ENCODE measurements at places on chromosomes 1 and 21.

DNA sequence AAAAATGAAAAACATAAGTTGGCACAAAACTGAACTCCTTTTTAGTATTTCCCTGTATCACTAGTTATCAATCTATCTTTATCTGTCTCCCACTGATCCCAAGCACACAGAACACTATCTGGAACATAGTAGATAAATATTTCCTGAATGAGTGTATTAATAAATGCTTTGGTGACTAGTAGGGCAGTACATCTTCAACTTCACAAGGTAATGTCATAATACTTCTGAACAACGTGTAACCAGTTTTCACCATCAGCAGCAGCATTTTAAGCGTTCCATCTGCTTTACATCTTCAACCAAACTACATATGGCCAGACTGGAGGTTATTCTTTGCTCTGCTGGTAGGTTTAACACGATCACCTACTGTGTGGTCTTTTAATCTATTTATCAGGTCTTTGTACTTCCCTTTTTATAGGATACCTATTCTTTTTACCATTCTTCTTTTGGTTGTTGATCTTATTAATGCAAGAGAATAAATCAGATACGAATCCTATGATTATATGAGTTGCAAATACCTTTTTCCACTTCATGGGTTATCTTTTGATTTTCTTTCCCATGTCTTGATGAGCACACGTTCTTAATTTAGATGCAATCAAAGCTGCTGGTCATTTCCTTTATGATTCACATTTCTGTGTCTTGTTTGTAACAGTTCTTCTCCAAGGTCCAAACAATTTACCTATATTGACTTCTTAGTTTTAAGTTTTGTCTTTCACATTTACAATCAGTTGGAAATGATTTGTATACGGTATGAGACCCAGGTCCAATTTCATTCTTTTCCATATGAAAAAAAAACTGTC is 16.3 kb downstream of the GPBP1L1 start:
- DNase-seq = no peak

DNA sequence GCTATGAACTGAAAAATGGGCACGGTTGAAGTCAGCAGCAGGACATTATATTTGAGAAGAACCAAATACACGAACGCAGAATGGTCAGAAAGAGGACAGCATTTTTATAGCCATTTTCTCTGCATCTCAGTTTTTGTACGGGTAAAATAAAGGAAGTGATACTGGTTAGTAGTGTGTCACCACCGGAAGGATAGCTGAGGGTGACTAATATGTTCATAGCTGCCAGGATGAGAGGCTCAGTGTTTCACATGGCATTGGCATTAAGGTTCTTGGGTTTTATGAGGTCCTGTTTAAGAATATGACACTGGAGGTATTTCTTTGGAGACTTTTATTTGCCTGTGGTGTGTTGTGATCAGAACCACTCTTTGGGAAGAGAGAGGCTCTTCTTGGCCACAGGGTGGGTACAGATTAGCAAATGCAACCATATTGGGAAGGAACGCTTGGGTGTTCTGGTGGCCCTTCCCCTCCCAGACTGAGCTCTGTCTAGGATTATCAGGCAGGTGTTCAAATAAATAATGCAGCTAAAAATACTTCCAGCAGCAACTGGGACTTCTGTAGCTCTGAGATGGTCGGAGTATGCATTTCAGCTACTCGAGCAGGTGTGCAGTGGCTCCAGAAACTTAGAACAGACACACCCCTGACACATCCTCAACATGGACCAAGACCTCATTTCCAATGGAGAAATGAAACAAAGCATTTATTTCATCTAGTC is 158.2 kb downstream of the PBX1 start:
- DNase-seq = no peak

- no peak for DNase-seq
Measured at GRCh38 chr1:29502911-29503840, 266.9 kb downstream of the PTPRU start.

DNA sequence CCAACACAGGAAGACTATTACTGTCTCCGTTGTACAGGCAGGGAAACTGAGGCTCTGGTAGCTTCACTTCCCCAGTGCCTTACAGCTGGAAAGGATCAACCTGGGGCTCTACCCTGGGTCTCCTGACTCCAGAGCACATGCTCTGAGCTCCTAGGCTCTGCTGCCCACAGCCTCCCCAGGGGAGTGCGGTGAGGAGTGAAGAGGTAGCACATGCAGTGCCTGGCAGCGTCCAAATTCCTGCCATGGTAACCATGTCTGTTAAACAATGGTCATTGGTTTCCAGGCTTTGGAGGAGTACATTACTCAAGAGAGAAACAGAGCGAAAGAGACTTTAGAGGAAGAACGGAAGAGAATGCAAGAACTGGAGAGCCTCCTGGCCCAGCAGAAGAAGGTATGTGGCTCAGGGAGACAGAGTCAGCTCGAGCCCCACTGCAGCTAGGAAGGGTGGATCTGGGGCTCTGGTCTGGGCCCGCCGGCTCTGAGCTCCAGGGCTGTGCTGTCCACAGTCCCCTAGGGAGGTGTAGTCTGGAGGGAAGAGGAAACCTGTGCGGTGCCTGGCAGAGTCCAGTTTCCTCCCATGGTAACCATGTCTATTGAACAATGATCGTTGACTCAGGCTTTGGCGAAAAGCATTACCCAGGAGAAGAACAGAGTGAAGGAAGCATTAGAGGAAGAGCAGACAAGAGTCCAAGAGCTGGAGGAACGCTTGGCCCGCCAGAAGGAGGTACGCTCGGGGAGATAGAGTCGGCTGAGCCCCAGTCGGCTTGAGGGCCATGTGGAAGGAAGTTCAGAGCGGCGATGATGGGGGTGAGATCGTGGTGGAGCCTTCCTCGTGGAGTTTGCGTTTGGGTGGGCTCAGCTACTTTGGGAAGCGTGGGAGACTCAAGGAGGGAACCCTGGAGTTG is 64.6 kb upstream of the EFHD2 start:
- no peak for DNase-seq

DNA sequence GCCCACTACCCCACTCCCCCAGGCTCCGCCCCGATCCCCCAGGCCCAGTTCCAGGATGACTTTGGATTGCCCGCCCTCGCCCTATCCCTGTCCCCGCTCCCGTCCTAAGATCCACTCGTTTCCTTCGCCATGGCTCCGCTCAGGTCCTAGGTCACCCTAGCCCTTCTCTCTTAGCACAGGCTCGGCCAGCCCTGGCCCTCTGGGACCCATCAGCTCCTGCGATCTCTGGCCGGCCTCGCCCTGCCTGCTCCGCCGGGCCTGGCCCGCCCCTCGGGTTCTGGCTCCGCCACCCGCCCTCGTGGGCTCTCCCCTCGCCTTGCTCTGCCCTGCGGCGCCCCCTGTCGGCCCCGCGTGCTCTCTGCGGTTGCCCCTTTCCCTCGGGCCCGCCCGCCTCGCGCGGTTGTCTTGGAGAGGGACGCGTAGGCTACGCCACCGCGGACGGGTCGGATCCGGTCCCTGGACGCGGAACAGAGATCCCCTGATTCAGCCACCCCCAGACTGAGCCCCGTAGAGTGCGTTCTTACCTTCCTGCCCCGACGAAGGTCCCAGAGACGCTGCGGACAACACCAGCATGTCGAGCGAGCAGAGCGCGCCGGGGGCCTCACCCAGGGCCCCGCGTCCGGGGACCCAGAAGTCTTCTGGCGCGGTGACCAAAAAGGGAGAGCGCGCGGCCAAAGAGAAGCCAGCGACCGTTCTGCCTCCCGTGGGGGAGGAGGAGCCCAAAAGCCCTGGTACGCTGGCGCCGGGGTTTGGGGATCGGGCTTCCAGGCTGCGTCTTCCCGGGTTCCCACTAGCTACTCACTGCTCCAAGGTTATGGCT is at the start of gene LRRC71:
LRRC71 (plus strand) TSS at position 400 of the 820 bp plus-strand sequence; CDS start at position 572, 172 bp downstream.
- DNase-seq = peak; percentile 48

- no peak for DNase-seq
Measured at GRCh38 chr21:44927259-44927586, 6.5 kb upstream of the ITGB2 start.

DNA sequence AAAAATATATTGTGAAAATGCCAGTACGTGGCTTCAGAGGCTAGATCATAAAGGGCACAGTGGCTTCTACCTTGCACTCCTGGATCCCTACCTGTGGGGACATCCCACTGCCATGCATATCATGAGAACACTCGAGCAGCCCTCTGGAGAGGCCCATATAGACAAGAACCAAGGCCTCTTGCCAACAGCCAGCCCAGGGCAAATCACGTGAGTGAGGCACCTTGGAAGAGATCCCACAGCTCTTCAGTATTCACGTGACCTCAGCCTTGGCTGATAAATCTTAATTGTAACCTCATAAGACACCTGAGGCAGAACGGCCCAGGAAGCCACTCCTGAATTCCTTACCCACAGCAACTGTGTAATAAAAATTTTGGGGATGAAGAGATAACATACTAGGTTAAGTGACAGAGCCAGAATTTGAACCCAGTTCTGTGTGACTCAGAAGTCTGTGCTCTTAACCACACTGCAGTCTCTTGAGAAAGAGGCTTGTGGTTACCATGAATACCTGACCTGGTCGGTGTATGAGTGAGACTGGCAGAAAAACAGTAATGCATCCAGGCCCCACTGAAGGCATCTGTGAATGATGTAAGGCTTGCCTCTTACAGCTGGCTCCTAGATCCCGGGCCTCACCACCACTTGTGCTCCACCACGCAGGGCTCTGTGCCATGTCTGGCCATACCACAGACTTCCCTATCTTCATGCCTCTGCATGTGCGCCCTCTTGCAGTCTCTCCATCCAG is 6.9 kb upstream of the A3GALT2 start:
- no peak for DNase-seq

DNA sequence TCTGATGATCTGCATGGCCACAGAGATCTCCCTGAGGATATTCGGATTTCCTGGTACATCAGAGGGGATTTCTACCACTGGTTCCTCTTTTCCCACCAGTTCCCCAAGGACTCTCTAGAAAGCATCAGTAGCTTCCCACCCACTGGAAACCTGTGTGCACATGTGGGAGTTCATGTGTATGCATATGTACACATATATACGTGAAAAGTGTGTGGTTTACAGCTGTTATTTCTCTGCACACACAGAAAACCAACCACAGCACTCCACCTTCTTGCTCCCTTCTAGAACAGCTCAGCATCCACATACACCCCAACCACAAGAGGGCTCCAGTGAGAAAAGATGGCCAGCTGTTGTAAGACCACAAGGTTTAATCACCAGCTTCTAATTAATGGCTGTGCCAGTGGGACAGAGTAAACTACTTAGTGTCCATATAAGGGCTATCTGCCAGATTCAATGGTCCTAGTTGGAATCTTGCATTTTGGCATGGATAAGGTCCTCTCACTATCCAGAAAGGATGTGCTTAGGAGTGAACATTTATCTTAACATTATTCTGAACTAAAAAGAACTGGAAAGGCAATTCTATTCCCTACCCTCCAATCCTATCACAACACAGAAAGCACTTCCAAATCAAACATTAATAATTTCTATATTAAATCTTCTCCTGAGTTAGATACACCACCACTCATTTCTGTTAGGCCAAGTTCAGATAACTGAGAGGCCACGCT is 24.1 kb downstream of the GPR3 start:
- DNase-seq = no peak

DNA sequence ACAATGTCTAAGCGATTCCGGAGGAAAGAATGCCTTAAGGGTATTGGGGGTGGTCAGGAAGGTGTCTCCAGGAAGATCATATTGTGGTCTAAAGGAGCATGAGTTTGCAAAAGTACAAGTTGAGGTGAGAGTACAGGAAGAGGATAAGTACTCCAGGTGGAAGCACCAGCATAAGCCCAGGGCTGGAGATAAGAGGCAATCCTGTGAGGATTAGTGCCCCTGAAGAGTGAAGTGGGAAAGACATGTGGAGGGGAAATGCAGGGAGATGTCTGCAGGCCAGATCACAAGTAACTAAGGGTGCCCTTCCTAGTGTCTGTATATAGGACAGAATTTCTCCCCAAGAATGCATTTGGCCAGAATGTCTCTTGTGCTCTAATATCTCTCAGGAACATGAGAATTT is 188.3 kb upstream of the DPT start:
- no peak for DNase-seq

DNA sequence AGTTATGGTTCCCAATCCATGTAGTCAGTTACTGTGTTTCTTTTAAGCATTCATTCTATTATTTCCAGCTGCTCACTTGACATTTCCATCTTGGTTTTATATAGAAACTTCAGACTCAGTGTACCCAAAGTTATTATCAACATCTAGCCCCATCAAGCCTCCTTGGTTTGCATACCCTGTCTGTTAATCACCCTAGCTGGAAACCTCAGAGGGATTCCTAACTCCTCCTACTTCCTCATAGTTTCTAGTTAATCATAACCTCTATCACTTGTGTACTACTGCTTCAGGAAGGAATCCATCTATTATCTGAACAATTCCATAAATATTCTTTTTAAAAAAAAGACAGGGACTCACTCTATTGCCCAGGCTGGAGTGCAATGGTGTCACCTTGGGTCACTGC is 293.3 kb downstream of the SDCCAG8 start:
- no peak for DNase-seq

DNA sequence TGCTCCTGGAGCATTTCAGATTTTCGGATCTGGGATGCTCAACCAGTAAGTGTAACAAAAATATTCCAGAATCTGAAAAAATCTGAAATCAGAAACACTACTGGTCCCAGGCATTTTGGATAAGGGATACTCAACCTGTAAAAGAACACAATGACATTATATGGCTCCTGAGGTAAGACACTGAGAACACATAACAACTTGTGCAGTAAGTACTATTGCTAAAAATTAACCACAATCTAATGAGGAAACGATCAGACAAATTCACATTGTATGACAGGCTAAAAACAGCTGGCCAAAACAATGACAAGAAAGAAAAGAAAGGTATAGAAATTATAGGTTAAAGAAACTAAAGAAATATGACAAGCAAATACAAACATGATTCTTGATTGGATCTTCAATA is 54.9 kb downstream of the LTN1 start:
- no peak for DNase-seq

GRCh38 chr1:56816264-56816663 is 2.9 kb downstream of the FYB2 start:
- no peak for DNase-seq

DNA sequence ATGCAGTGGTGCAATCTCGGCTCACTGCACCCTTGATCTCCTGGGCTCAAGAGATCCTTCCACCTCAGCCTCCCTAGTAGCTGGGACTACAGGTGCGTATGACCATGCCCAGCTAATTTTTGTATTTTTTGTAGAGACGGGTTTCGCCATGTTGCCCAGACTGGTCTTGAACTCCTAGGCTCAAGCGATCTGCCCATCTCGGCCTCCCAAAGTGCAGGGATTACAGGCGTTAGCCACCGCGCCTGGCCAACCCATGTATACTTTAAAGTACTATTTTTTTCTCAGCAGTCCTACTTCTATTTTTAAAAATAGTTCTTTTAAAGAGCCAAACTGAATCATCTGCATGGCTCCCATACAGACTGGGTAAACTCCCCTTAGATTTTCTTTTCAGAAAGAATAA is 3.5 kb downstream of the STK40 start:
- no peak for DNase-seq

- no peak for DNase-seq
Measured at GRCh38 chr1:172120381-172120780, 279.1 kb downstream of the DNM3 start.

- DNase-seq = no peak
Measured at GRCh38 chr1:115469703-115470476, 131.8 kb upstream of the NGF start.

- DNase-seq = no peak
Measured at GRCh38 chr1:54229281-54229891, 29.4 kb downstream of the MRPL37 start.

- DNase-seq = no peak
Measured at GRCh38 chr1:56511364-56511763, 68.0 kb downstream of the PLPP3 start.
